T follicular helper cell (primary cell): ENCODE measurements at places on chromosomes 7 and 10.

- DNase-seq = no peak
These were observed 1.3 kb upstream of the GSTK1 start for GRCh38 chr7:143261901-143262300.

GRCh38 chr10:37754538-37755323, 102.7 kb downstream of the ZNF248 start:
- no peak for DNase-seq

DNA sequence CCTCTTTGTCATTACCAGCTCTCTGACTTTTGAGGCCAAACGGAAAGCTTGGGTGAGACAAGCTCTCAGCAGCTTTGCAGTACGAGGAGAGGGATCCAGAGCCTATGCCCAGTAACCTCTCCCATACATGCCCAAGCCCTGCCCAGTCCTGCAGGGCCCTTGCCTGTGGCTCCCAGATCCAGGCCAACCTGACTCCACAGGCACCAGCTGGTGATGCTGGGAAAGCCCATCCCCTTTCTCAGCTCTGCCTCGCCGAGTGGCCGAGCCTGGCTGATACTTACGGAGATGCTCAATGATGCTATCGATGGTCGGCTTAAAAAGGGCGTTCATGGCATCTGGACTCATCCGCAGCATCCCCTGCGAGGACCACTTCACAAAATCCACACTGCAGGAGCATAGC, 55.4 kb downstream of the PNLIPRP2 start:
- no peak for DNase-seq

GRCh38 chr7:5429253-5429856, 5.7 kb upstream of the TNRC18 start:
- DNase-seq = no peak

DNA sequence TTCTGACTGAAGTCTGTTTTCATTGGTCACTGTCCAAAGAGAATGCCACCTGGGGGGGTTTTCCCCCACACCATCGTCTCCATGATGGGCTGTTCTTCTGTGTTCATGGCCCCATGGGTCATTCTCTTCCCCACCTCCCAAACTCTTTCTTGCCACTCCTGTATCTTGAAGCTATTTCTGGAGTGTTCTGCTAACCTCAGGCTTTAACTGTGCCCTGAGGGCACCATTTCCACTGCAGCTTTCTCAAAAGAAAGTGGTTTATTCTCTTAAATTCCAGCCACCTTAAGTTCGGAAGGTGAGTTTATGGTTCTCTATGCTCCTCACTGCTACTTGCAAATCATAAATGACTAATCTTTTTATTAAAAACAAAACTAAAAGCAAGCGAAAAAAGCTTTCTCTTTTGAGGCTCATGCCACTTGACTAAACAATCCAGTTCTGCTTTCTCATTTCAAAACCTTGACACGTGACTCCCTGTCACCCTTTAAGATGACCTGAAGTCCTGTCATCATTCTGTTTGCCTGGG, 7.4 kb upstream of the APBB1IP start:
- DNase-seq = no peak

DNA sequence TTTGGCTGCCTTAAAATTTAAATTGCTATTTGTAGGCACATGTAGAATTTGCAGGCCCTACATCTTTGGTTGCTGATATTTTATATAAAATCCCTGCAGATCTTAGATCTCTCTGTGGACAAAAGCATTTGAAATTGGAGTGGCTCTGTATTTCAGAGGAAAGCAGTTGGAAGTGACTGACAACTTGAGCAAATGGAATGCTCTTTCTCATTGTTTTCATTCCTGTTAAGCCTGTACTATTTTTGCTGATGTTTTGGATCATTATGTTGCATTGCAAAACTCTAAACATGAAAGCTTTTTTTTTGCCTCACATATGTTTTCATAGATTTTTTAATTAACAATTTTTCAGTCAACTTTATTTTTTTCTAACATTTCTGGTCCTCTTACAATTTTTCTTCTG, 251.2 kb upstream of the MDFIC start:
- DNase-seq = no peak

DNA sequence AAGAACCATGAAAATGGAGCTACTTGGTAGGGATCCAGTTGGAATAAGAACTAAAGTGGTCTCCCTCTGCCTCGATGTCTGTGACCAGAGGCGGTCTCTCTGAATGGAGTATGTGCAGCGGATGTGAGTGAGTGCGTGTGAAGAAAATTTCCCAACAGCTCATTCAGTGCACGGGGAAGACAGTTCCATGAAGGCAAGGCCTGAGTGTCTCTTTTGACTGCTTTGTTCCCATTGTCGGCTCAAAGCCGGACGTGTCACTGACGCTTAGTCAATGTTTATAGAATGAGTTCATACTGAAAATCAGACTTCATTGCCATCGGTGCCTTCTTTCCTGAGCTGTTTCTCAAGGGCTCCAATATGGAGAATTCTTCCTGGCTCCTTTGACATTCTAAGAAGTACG, 55.3 kb upstream of the GRB10 start:
- no peak for DNase-seq

GRCh38 chr7:47007471-47007870, 574.4 kb downstream of the TNS3 start:
- no peak for DNase-seq

GRCh38 chr10:11266426-11266825, 248.8 kb downstream of the CELF2 start:
- DNase-seq = no peak

DNA sequence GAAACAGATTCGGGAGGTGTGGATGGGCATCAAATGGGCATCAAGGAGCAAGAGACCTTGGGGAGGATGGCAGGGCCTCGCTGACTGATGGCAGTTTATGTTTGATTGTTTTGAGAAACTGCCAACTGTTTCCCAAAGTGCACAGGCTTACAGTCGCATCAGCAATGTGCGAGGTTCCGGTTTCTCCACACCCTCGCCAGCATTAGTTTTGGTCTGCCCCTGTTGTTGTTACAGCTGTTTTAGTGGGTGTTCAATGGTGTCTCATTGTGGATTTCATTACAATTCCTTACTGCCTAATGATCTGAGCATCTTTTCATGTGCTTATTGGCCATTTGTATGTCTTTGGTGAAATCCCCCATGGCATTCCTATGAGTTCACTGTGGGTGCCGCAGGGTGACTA, 24.4 kb downstream of the AKR1E2 start:
- no peak for DNase-seq

- no peak for DNase-seq
These were observed 7.0 kb downstream of the C10orf67 start for GRCh38 chr10:23337616-23338015.

DNA sequence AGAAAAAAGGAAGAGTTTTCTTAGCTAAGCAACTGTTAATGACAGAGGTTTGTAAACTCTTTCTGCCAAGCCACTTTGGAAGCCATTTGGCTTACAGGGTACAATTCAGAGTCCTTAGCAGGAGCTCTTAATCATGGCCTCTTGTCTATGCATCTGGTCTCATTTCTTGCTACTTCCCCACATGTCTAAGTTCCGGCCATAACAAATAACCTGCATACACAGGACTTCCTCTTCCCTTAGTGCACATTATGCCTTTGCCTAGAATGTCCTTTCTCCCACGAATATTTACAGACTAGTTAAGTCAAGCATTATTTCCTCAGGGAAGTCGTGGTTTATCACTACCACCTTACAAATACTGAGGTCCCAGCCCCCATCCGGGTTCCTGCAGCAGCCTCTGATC, 8.6 kb upstream of the UPF2 start:
- DNase-seq = no peak

DNA sequence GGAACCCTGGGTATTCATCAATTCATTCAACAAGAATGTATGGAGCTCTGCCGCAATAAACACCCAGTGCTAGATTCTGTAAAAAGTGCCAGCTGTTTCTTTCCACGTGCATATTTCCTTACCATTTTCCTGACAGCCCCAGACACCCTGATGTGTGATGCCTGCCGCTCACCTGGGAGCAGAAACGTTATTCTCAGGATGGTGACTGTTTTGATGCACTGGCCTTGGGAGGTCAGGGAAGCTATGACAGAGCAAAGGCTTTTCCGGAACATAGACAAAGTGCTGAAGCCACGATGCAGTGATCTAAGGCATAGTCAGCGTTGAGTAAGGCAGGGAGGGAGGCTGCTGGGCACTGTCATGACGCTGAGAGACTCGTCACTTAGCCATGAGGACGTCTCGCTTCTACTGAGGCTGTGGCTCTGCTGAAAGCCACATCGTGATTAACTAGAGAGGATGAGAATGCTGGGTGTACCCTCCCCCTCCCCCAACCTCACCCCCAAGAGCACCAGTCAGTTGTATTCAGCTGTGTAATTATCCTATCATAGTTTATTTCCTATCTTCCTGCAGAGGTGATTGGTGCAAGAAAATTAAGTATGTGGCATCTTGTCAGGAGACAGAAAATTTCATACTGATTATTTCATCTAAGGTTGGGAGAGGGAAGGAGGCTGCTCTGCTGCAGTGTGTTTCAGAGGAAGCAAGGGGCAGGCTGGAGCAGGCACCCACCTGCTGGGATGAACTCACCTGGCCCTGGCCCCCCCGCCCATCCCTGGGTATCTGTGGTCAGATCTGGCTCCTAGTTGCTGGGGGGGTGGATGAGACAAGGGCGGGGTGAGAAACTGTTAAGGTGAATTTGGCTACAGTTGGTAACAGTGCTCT, 48.8 kb upstream of the SMNDC1 start:
- DNase-seq = peak; percentile 30

DNA sequence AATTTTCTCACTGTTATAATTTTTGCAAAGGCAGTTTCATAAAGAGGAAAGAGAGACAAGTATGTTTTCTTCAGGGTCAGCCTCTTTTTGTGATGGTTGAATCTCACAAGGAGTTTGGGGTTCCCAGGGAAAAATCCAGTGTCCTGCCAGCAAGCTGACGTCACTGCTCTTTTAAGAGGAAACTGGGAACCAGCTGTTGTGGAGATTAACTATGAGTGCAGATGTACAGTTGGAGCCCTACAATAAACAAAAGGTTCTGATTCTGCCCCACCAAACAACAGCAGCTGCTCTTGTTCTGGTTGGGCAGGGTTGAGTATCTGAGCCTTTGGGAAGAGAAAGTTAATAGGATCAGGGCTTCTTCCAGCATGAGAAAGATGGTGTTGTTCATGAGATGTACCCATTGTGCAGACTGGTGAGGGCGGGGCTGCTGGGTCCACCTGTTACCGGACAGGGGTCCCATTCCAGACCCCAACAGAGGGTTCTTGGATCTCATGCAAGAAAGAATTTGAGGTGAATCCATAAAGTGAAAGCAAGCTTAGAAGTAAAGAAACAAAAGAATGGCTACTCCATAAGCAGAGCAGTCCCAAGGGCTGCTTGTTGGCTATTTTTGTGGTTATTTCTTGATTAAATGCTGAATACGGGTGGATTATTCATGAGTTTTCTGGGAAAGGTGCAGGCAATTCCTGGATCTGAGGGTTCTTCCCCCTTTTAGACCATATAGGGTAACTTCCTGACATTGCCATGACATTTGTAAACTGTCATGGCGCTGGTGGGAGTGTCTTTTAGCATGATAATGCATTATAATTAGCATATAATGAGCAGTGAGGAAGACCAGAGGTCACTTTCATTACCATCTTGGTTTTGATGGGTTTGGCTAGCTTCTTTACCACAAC, 12.5 kb downstream of the PRF1 start:
- DNase-seq = no peak

GRCh38 chr10:37535459-37536246, 321.8 kb downstream of the ZNF248 start:
- DNase-seq = no peak

- DNase-seq = no peak
These were observed 141.4 kb downstream of the HERPUD2 start for GRCh38 chr7:35553519-35553918.

GRCh38 chr7:107890493-107890961, 456 bp upstream of the DLD start:
- no peak for DNase-seq

GRCh38 chr7:125061776-125062397, 132.3 kb upstream of the POT1 start:
- DNase-seq = no peak

GRCh38 chr7:77276120-77276519, 76.5 kb upstream of the FGL2 start:
- DNase-seq = no peak

DNA sequence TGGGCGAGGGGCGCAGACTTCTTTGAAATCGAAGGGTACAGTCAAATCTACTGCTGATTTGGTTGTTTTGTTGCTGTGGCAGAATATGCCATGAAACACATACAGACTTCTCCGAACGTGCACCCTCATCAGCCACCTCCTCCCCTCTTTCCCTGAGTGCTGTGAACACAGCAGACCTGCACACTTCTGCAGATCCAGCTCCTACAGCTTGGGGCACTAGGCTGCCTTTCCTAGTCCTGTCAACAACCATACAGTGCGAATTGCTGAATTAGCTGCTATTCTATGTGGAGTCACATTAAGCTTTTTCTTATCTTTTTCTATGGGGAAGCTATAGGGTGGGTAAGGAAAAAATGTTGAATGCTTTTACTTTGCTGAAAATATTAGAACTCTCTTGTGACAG, 57.5 kb downstream of the COL17A1 start:
- DNase-seq = no peak

DNA sequence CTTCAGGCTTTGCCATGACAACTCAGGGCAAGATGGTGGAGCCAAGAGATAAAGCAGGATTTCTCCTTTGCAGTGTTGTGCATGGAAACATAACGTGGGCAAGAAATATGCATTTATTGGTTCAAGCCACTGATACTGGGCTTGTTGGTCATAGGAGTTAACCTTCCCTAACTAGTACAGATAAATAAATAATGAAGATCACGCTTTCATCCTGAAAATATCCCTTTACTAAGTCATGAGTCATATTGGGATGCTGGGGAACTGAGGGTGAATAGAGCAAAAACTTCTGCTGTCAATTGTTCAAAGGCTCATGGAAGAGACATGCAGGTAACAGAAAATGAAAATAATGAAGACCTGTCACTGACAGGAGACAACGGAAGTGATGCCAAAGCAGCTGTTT, 55.5 kb downstream of the TES start:
- DNase-seq = no peak

GRCh38 chr7:48742079-48742798, 182.1 kb upstream of the CDC14C start:
- DNase-seq = no peak
